ENCODE measurements at places on chromosomes 1 and 21.
A peak's percentile ranks its signal among the peaks of the same experiment; 100 is the strongest.

DNA sequence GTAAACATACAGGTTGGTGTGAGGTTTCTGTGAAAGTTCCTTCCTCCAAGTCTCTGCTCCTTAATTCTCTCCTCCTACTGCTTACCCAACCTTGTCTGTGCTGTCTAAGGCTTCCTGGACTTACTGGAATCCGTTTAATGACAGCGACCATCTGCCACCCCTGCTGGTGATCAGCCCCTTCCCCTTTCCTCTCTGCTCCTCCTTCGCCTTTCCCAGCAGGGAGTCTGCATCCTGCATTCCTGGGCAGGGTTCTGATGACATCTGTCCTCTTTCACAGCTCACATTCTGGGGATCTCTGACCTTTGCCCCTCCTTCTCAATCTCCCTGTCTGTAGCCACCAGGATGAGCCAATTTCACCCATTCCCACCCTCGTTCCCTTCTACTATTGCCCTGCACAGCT lies 66.5 kb downstream of the KIRREL1 start:
- no peak for DNase-seq

DNA sequence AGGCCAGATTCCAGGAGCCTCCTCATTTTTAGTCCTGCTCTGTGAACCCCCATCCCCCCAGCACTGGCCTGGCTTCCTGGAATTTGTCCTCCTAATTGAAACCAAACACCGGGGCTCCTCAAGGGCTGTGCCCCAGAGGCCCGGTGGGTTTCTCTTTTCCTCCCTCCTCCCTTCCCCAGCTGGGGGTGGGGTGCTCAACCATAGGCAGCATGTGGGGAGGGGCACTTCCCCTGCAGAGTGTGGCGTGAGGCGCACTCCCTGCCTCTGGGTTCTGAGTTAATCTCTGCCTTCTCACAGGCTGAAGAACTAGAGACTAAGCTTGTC lies 67.5 kb upstream of the ACOT11 start:
- DNase-seq = no peak

- DNase-seq = no peak
These were observed 21.4 kb downstream of the RGS8 start for GRCh38 chr1:182662956-182663355.

GRCh38 chr1:22972760-22973159 lies at the start of gene LACTBL1:
Gene LACTBL1 (minus strand): TSS chr1:22972866. CDS start chr1:22972316, 550 bp downstream.
- no peak for DNase-seq

GRCh38 chr1:235908742-235909520 lies 42.2 kb upstream of the LYST start:
- peak; percentile 86 for DNase-seq

- DNase-seq = no peak
These were observed 2.6 kb upstream of the GNG5 start for GRCh38 chr1:84509029-84509428.

- DNase-seq = peak; percentile 79
These were observed at the start of gene S100A5 for GRCh38 chr1:153540394-153541361. Gene S100A5 (minus strand): TSS chr1:153540934. CDS start chr1:153540191, 743 bp downstream.

DNA sequence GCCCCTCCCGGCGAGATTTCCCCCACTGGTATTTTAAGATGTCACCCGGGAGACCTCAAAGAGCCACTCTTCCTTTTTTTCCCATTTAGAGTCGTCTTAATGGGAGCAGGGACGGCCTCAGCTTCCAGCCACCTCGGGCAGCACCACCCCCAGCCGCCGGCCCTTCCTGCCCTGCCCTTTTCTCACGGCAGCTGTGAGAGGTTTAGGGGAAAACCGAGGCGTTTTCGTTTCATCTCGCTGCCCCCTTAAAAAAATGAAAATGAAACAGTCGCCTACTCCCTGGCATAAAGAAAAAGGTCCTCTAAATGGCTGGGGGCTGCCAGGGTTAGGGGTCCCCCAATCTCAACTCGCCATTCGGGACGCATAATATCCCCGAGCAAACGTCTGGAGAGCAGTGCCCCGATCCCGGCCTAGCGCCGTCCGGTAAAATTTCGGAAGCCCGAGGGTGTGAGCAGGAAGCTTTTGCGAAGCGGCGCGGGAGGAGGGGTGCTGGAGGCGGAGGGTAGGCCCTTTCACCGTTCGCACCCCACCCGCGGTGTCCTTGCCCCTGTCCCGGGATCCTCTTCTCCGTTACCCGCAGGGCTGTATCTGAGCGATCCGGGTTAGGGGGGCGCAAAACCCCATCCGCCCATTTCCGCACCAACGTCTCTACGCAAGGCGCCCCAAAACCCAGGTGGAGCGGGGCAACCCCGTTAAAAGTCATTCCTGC lies 1.2 kb downstream of the RUNX3 start:
- peak; percentile 30 for DNase-seq

- DNase-seq = no peak
These were observed 73.5 kb upstream of the TMPRSS15 start for GRCh38 chr21:18477043-18477442.

- no peak for DNase-seq
These were observed 55.5 kb downstream of the MPZL1 start for GRCh38 chr1:167777269-167777650.

DNA sequence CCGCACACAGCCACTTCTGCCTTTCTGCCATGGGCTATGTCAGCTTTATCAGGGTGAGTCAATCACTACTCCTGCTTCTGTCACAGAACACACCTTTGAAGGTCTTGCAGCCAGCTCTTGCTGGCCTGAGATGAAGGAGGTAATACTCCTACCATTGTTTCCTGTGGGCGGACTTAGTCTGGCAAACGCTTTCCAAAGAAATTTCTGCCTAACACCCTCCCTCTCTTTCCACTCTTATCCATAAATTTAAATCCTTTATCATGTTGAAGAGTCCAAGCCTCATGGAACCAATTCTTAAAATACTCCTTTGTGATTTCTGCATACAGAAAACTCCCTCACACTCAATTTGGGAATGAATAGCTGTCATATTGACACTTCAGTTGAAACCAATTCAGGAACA lies 633.1 kb upstream of the CHRM3 start:
- no peak for DNase-seq

DNA sequence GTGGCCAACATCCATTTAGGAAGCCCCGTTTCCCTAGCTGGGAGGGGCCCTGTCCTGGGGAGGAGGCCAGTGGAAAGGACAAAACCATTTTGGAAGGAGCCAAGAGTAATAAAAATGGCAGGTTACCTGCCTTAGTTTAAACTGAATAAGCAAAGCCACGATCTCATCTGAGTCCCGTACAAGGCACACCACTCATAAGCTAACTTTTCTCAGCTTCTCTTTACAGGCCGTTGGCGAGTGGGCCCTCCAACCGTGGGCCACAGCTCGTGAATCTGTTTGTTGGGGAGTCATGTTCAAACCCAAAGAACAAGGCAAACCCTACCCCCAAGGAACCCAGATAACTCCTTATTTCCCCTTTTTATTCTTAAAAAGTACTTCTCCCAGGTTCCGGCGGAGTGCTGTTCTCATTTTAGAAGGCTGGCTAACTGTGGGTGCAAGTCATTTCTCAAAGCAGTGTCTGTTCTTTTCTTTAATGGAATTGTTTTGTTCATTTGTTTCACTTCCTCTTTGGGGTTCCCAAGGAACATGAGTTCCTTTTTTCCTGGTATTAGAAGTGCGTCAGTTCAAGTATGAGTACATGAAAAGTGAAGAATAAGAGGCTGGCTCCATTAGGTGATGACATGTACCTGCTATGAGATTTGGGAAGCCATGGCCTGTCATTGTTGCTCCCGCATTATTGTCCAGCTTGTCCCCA lies 89.0 kb downstream of the PSMG1 start:
- no peak for DNase-seq

- DNase-seq = no peak
These were observed 9.4 kb downstream of the SOD1 start for GRCh38 chr21:31668651-31669491.

- no peak for DNase-seq
These were observed 9.8 kb downstream of the ADAMTSL4 start for GRCh38 chr1:150558761-150559655.

DNA sequence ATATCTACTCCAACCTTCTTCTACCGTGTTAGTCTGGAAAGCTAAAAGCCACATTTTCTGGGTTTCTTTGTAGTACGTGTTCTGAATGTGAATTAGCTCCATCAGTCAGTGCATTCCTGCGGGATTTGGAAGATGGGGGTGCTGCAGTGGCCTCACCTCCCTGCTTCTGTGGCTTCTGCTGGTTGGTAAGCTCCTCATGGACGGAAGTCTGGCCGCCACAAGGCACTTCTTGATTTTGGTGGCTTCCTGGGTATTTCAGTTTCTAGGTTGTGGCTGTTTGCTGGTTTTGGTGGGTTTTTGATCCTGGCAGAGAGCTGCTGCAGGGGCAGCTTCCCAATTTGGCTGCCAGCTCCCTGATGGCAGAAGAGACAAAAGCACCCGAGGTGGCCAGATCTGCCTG lies 20.9 kb upstream of the TACSTD2 start:
- no peak for DNase-seq

DNA sequence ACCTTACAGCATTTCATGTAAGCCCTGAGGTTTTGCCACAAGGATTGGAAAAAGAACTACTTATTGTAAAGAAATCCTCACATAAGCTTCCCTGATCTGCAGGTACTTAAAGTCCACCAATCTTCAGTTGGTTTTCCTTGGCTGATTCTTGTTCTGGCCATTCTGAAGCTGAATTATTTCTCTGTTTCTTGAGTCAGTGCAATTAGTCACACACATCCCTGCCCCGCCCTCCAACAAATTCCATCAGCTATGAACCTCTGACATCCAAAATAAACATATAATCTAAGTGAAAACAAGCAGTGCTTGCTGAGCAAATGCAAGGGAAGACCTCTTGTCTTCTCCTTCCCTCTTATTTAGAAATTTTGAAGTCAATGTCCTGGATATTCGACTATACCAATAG lies 8.2 kb upstream of the FNDC7 start:
- DNase-seq = peak; percentile 82

DNA sequence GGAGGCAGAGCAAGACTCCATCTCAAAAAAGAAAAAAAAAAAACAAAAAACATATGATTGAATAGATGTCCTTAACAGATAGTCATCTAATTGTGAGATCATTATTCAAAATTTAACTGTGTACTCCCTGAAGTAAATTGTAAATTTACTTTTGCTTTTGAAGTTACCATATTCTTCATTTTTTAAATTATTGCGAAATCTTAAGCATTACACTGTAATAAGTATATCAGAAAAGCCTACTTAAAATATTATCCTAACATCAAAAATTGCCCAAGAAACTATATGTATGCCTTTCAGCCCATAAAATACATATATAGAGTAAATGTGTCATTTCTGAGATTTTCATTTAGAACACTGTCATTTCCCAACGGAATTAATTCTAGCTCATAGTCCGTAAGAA lies 91.9 kb downstream of the AK5 start:
- no peak for DNase-seq

GRCh38 chr1:182784556-182785171 lies 4.9 kb upstream of the NPL start:
- peak; percentile 69 for DNase-seq

GRCh38 chr1:231171623-231172197 lies 9.9 kb downstream of the TRIM67 start:
- no peak for DNase-seq

DNA sequence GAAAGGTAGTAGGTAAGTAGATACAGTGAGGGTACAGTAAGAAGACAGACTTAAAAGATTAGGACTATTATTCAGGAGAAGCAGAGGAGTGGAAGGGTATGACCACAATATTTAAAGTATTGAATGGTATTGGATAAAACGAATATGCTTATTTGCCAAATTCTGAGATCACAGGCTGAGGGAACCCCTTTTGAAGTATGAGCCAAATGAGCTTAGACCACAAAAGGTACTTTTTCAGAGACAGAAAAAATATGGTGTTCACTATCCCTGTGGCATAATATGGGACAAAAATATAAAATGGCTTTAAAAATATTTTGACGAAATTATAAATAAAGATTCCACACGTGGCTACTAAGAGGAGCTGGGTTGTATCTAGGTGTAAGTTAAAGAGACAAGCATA lies 880 bp upstream of the MTF2 start:
- no peak for DNase-seq

- DNase-seq = no peak
These were observed 44.7 kb upstream of the PALMD start for GRCh38 chr1:99601208-99601607.

DNA sequence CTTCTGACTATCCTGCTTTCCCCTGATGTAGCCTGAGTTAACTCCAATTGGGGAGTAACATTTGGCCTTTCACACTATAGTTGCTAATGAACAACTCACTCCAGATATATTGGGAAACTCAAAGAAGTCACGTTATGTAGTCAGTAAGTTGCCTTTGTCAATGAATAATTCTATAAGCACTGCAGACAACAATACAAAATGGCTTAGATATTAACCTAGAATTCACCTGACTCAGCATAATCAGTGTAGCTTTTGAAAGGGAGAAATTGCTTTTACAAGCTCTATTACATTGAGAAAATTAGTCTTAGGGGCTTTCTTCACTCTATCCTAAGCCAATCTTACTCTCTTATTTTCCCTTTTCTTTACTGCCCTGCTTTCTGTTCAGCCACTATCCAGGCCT lies 303.5 kb upstream of the NR5A2 start:
- no peak for DNase-seq

- DNase-seq = peak; percentile 98
These were observed 99.2 kb downstream of the CTH start for GRCh38 chr1:70509996-70510876.

GRCh38 chr1:169623132-169623926 lies 6.6 kb downstream of the SELP start:
- DNase-seq = no peak

- DNase-seq = no peak
These were observed 170.2 kb downstream of the TNR start for GRCh38 chr1:175572932-175573868.

GRCh38 chr1:226350519-226350865 lies 41.5 kb upstream of the LIN9 start:
- DNase-seq = no peak

DNA sequence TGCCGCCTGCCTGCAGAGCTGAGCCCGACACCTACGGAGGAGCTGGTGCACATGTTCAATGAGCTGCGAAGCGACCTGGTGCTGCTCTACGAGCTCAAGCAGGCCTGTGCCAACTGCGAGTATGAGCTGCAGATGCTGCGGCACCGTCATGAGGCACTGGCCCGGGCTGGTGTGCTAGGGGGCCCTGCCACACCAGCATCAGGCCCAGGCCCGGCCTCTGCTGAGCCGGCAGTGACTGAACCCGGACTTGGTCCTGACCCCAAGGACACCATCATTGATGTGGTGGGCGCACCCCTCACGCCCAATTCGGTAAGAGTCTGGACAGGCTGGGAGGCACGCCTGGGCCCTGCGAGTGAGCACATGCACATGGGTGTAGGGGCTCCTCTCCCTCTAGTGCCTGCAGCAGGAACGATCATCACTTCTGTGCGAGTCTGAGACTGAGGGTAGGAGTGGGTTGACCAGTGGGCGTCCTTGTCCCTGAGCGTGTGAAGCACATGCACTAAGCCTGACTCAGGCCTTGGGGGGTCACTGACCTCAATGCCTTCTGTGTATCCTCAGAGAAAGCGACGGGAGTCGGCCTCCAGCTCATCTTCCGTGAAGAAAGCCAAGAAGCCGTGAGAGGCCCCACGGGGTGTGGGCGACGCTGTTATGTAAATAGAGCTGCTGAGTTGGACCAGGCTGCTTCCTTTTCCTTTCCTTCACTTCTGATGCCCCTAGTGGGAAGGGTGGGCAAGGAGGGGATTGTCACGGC lies 6.9 kb downstream of the DMAP1 start:
- DNase-seq = peak; percentile 85

Measured in ELR (cell line).